ENCODE measurements at places on chromosomes 12 and 14.

DNA sequence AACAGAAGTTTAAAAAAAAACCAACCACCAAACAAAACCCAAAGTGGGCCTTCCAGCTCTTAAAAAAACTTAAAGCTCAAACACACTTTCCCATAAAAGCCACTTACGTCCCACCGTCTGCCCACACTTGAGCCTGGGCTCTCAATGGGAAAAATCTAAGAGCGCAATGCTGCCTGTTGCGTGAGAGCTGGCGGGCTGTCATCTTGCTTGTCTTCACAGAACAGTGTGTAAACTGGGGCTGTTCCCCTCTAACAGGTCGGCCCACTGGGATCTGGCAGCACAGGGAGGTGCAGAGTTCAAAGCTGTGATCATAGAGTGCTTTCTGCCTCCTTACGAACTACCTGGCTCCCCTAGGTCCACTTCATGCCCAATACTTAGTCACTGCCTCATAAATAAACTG, 80.0 kb downstream of the DICER1 start:
- no peak for DNase-seq

- no peak for DNase-seq
Measured at GRCh38 chr12:96980991-96981414, 73.9 kb downstream of the NEDD1 start.

DNA sequence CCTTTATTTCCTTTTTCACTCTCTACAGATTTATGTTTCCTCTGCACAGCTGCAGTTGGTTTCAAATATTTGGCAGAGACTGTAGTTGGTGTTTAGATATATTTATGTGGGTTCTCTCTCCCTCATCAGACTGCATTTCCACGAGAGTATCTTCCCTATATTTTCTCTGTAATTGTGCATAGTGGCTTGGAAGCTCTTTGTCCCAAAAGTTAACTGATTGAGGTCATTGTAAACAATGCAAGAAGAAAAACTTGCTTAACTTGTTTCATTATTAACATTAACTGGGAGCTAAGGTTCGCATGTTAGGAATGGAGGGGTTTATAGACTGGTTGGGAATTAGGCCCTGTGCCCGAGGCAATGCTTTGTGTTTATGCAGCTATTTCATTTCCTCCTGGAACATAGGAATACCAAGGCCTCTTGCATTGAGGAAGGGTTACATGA, 216.9 kb upstream of the HMGA2 start:
- no peak for DNase-seq

- no peak for DNase-seq
Measured at GRCh38 chr12:66587912-66588311, 91.0 kb downstream of the GRIP1 start.

GRCh38 chr14:74241652-74242017, 2.4 kb downstream of the VSX2 start:
- no peak for DNase-seq

GRCh38 chr12:113512568-113512967, 40.9 kb upstream of the LHX5 start:
- DNase-seq: no peak

DNA sequence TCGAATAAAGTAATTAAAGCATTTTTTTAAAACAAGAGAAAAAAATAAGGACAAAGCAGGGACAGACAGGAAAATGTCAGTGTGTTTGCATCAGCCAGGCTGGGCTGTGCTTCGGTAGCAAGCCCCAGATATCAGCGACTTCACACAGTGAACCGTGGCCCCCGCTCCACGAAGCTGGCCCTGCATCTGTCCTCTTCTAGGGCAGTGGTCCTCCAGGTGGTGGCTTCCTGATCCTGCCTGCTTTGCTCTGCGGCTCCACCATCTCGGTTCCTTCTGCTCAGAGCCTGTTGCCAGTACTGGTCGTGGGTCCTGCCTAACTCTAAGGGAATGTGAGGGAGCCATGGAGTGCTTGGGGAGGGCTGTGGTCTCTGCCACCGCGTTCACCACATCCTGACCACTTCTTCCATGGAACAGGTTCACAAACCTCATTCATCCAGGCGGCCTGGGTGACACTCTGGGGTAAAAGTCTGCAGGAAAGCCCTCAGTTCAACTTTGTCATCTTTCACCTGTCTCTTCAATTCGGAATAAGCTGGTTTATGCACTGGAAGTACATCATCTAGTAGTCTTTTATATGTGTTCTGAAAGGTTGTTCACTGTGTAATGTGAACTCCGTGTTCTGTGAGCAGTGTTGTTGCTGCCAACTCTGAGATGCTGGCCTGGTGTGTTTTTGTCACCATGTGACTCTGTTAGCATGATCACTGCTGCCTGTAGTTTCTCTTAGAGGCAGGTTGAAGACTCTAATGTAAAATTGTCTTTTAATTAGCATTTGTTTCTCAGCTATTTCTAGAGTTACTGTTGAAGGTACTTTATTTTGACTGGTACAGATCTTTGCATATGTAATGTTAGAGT, 47.9 kb downstream of the ANKRD9 start:
- no peak for DNase-seq

DNA sequence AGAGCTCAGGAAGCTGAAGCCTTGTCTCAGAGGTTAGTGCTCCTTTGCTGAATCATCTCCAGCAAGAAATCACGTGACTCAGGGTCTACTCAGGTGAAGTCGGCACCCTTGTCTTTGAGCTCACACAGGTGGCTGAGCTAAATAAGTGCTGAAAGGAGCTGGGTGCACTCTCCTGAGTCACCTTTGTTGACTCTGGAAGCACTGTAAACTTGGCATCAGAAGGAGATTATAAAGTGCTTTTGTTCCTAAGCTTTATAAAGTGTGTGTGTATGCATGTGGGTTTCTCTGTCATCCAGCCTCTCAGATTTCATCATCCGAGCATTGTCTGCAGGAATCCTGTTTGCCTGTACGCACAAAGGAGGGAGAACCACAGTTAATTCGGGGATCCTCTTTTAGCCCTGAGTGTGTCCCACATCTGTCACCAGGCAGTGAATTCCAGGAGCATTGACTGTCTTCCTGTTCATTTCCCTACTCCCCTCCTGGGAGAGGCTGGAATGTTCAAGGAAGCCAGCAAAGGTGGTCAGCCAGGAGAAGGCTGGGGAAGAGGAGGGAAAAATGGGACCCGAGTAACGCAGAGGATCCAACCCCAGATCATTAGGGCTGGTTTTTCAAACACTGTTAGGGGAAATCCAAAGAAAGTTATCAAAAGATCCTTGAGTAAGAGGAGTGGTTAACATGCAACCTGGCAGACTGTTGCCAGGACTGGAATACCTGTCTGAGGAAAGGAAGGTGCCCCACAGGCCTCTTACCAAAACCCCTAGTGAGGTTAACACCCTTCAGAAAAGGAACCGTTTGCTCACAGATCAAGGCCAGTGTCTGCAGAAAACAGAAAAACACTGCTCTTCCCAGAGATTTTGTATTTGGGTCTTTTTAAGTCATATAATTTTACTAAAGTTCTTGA, 157.5 kb upstream of the HIF1A start:
- peak; percentile 44 for DNase-seq

DNA sequence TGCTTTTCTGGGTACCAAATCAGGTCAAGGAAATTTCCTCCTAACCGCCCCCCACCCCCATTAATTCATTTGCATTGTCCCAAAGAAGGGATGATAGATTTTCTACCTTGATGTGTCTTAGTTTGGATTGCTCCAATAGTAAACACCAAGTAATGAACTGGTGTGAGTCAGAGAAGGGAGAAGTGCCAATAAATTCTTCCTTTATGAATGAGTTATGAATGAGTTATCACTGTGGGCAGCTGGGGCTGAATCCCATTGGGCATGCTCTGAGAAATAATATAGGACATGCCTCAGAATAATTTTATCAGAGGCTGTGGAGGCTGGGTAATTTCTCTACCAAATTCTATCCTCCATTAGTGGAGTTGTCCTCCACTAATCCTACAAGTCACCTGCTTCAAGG, 277.9 kb upstream of the FLRT2 start:
- no peak for DNase-seq

DNA sequence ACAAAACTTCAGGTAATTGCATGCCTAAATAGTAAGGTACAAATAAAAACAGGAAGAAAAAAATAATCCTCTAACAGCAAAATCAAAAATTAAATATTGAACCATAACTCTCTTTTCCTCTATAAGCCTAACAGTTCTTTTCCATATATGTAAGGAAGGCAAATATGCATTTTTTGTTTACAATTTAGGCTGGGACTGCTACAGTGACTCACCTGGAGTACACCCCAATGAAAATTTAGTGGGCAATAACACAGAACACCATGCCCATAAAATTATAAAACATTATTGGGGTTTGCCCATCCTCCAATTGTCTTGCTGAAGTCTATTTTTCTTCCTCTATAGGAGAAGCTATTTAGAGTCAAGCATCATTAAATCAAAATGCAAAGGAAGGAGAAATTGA, 277.0 kb downstream of the PAWR start:
- no peak for DNase-seq

DNA sequence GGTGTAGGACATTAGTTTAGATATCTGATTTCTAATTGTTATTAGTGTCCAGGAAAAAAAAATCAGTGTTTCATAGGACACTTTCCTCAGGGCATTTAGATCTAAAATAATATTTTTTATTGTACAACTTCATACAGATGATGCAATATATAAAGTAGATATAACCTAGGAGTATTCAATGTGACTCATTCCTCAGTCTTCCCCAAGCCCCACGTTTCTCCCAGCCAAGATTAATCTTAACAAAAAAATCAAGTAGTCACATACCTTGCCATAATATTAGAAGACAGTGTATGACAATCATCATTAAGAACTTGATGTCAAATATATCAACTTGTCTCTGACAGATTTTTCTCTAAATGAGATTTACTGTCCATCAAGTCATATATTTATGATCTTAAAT, 37.1 kb downstream of the PPFIA2 start:
- no peak for DNase-seq

GRCh38 chr12:48824905-48825304, 6.6 kb downstream of the CACNB3 start:
- no peak for DNase-seq

- DNase-seq: no peak
Measured at GRCh38 chr12:123943816-123944215, 28.8 kb downstream of the CCDC92 start.

DNA sequence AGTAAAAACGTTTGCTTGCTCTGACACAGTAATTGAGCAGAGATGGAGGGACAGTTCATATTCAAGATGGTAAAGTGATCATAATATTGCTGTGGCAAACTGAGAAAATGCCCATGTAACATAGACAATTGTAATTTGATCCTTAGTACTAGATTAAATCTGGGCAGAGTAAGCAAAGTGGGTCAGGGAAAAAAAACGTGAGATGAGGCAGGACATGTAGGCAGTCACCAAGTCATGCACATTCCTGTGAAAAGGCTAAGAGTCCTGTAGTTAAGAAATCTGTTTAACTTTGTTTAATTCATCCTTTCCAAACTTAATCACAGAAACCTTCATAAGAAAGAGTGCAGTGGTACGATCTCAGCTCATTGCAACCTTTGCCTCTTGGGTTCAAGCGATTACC, 16.1 kb downstream of the BTBD7 start:
- no peak for DNase-seq

- no peak for DNase-seq
Measured at GRCh38 chr12:1207276-1207675, 216.3 kb downstream of the ERC1 start.

DNA sequence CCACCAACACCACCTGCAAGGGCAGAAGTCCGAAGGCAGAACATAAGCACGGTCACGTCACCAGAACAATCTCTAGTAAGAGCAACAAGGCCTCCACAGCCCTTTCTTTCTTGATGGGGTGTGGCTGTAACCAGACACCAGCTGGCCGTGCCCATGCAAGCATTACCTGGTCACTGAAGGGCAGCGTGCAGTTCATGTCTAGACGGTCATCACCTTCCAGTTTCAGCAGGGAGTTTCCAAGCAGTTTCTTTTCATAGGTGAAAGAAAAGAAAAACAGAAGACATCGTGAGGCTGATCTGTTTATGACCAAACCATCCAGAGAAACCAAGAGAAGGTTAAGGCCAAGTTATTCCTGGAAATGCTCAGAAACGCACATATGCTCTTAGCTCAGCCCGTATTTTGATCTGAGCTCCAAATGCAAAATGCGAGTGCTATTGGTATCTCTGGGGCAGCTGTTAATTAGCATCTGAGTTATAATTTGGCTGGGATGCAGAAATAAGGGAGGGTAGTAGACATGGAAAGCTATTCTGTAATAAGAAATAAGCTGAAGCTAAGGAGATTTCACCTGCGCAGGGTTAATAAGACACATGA, 42.5 kb downstream of the PRKAB1 start:
- no peak for DNase-seq

GRCh38 chr14:95664546-95664945, 21.7 kb upstream of the TCL1B start:
- DNase-seq: no peak

DNA sequence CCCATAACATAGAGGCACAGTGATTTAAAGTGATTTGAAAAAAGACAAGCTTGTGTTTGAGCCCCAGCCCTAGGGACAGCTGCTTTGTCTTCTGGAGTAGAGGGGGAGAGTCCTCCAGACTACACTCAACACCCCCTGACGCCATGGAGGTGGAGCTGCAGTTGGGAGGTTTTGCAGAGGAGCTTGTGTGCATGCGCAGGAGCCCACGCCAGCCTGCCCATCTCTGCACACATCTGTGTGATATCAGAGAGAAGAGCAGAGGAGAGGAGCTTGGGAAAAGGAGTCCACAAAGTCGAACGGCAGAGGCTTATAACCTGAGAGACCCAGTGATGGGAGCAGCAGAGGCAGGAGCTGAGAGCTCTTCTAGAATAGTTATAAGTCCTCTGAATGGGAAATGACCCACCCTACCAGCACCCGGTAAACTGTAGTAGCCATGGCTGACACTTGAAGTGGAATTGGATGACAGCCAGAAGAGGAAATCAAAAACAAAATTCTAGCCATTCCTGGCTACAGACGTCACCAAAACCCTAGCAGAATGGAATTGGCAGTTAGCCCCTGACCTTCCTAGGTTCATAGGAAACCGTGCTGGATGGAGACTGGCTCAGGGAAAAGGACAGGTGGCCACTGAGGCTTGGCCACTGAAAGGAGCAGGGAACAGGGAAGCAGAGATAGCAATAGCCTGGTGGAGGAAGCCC, 185.1 kb upstream of the VASH1 start:
- DNase-seq: no peak

DNA sequence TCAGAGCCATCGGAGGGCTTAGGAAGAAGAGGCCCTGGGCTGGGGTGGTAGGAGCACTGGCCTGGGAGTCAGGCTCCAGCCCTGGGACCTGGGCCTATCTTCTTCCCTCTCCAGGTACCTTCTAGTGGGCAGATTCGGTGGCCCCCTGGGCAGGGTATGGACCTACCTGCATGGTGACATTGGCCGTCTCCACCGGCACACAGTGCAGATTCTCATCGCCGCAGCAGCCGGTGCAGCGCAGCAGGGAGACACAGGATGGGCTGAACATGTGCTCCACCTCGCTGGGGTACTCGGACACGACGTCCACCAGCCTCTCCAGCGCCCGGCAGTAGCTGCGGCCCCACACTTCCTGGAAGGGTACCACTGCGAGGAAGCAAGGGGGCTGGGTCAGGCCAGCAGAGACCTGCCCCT, 6.2 kb downstream of the PGF start:
- DNase-seq: no peak

DNA sequence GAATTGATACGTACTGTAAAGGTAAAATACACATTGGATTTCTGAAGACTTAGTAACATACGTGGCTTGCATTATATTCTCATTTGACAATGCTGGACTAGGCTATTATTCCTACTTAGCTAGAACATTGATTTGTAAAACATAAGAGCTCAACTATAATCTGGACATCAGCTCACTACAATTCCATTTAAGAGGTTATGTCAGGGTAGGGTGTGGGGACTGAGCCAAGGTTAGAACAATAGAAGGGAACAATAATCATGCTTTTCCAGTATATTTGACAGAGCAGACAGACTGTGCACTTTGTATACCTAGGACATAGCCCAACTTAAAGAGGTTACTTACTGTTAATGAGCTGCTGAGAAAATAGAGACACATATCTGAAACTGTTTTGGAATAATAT, 10.8 kb downstream of the ZCRB1 start:
- no peak for DNase-seq

- DNase-seq: peak; percentile 80
Measured at GRCh38 chr12:110403146-110403975, at the start of gene ANAPC7. TSS of gene ANAPC7 (minus strand) at chr12:110403708. CDS start at chr12:110403627, 81 bp downstream.

All from activated CD4-positive, alpha-beta T cell treated with anti-CD3 and anti-CD28 coated beads, Interleukin-2, amount 50 U/mL, for 4 hours (primary cell).